Activated T-helper 17 cell treated with anti-CD3 and anti-CD28 coated beads, Interleukin-2, amount 50 U/mL, for 72 hours (primary cell): ENCODE measurements at places on chromosomes 3 and 15.
A peak's percentile ranks its signal among the peaks of the same experiment; 100 is the strongest.

DNA sequence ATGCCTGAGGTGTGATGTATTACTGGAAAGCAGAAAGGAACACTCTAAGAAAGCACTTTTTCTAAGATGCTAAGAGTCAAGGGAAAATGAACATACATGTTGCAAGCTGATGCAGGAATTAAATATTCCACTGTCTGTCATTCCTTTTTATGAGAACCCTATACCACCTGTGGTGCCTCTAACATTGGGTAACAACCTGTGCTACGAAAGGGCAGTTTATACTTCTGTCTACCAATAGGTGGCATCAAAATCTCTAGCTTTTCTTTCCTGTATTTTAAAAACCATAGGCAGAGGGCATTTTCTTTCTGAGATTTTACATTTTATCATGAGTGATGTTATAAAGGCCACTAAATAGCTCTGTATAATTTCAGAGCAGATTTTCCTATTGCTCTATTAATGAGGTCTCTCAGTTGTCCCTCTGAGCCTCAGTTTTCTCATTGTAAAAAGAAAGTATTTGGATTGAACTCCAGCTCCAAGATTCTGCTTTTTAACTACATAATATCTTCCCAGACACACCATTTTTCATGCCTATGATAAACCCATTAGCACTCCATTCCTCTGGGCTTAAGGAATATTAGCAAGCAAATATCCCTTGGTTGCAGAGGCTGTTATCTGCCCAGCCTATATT is 3.5 kb upstream of the CPNE4 start:
- ATAC-seq, result no peak

GRCh38 chr15:75349851-75350588 is 3.2 kb downstream of the NEIL1 start:
- peak; percentile 90 for ATAC-seq

DNA sequence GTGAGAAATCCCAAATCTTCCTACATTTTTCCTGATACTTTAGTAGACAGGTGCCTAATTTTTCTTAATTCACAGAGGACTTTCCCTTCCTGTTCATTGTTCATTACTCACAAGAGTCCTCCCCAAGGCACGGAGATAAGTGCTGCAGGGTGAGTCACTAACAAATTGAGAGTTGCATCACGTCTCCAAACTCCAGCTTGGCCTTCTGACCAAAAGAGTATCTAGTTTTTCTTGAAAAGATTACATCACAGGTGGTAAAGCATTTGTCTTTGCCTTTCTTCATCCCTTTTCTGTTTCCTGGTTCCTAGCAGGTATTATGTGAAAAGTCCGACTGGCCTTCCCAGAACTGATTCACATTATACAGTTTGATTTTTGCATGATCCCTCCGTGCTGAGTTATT is 24.9 kb upstream of the RASGRP1 start:
- ATAC-seq, result peak; percentile 93

- no peak for ATAC-seq
Observed at GRCh38 chr3:193827040-193827669, 234.1 kb downstream of the OPA1 start.

DNA sequence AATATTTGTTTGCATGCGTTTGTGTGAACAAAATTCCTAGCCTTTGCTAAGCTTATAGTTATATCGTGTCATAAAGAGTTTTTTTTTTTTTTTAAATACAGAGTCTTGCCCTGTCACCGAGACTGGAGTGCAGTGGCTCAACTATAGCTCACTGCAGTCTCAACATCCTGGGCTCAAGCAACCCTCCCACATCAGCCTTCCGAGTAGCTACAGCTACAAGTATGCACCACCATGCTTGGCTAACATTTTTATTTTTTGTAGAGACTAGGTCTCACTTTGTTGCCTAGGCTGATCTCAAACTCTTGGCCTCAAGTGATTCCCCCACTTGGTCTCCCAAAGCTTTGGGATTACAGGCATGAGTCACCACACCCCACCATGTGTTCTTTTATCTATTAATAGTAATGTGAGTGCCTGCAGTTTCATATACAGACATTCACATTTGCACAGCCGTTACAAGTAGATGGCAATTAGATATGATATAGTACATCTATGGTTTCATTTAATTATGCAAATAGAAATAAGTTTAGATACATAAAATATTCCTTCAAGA is 848.6 kb downstream of the PDCD6IP start:
- no peak for ATAC-seq

- ATAC-seq, result no peak
Observed at GRCh38 chr3:52373676-52374075, 57.6 kb downstream of the DNAH1 start.

DNA sequence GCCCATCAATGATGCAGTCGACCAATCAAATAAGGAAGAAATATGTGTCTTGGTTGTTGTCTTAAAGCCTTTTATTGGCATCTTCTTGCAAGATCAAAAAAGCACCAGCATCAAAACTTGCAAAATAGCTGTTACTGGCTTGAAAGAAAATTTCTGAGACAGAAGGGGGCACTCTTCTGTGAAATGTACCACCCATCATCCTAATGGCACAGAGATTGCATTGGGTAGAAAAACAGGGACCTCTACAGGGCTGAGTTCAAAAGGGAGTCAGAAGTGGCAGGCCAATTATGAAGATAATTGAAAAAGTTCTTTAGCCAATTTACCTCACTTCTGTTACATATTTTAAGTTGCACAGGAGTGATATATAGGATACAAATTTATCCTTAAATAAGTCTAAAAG is 122.3 kb upstream of the GPR149 start:
- ATAC-seq, result no peak

DNA sequence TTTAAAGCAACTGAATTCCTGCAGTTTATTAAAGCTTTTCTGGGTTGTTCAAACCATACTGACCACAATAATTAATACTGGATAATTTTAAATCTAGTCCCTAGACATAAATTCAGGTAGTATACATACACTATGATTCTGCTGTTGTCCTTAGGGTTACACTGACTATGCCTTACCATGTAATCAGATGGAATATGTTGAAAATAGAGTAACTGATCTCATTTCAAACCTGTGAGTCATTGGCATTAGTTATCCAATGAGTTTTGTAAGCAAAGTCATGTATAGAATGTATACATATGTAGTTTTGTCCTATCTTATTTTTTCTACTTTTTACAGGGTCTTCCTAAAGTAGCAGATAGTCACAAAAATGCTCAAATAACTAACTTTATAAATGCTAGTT is 517.1 kb upstream of the CCDC54 start:
- no peak for ATAC-seq

GRCh38 chr3:137767538-137768360 is 3.6 kb downstream of the SOX14 start:
- no peak for ATAC-seq

DNA sequence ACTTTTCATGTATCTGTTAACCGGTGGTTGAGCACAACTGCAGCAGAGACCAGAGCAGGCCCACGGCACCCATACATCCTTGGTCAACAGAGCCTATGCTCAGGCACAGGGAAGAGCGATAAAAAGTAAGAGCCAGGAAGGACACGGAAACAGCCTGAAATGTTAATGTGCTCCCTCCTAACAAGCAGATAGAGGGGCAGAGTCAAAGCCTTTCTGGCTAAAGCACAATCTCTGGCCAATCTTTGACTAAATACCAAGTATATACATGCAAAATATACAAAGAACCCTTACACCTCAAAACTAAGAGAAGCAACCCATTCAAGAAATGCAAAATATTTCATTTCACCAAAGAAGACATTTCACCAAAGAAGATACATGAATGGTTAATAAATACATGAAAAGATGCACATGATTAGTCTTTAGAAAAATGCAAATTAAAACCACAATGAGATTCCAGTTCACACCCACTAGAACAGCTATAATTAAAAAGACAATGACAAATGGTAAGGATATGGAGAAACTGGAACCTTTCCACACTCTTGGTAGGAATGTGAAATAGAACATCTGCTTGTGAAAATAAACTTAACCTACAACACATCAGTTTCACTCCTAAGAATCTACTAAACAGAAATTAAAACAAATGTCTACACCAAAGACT is 88.0 kb downstream of the OSBPL10 start:
- ATAC-seq, result no peak

DNA sequence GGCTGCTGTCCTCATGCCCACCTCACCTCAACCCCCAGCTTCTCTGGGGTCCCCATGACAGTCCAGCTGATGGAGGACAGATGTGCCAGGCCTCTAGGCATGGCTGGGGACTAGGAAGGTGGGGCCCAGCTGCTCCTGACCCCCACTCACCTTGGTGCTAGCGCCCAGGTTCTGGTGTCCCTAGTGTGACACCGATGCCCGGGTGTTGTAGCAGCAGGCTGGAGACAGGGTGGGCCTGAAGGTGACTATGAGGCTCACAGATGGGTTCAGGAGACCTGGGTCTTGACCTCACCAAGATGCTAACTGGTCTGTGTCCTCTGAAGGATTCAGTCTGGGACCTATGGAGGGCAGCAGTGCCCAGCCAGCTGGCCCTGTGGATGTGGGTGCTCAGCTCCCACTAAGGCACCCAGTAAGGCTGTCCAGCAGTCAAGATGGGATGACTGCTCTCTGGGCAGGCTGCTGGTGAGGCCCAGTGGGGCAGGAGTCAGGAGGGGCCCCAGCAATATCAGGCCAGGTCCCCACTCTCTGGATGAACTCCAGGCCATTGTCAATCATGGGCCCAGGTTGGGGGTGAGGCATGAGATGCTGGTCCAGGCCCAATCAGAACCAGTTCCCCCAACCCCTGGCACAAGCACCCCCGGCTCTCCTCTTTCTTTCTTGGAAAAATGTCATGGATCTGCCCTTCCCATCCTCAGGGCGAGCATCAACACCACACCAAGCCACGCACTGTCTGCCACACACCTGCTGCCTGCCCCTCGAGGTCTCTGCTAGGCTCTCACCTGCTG is 33.0 kb downstream of the ALDH1L1 start:
- ATAC-seq, result peak; percentile 24

- ATAC-seq, result no peak
Observed at GRCh38 chr15:76070921-76071635, 11.3 kb downstream of the TMEM266 start.

DNA sequence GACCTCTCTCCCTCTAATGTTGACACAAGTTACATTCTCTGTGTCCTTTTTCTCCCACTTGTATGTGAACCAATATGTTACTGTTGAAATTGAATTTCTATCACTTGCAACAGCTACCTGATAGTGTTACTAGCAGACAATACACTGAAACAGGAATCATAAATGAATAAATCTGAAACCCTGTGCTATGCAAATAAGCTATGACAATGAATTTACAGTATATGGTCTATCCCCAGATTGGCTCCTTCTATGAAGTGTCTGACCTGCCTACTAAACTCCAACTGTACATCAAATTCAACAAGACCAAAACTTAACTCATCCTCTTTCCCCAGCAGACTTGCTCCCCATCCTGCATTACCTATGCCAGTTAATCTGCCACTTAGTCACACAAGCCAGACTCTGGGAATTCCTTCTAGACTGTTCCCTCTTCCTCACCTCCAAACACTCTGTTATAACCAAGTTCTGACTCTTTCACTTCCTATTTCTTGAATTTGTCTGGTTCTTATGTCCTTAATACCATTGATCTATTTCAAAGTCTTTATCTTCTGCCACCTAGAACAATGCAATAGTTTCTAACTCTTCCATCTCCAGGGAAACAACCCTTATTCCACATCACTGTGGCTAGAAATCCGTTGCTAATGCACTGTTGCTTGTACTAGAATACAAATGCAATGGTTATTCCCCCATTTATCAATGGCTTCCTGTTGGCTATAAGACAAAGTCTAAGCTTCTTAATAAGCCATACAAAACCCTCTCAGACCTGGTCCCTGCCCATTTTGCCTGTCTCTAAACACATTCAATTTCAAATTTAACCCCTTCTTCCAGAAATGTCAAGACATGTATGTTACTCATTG is 13.4 kb upstream of the ZNF639 start:
- ATAC-seq, result peak; percentile 62

- no peak for ATAC-seq
Observed at GRCh38 chr3:33826688-33827087, 28.3 kb downstream of the PDCD6IP start.

GRCh38 chr15:66595931-66596545 is 30.2 kb upstream of the LCTL start:
- no peak for ATAC-seq

DNA sequence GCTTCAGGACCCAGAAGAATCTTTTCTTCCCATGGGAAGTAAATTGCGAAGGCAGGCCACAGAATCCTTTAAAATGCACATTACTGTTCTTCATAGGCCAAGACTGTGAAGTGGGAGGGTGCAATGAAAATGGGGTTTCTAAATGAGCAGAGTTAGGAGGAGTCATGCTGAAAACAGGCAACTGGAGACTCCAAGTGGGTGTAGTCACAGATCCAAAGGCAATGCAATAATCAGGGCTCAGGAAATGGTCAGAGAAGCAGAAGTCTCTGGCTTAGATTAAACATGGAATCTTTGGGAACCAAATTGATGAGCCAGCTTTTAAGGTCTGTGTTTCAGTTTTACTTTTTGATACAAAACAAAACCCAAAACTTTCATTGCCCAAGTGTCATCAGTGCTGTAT is 37.6 kb downstream of the HHLA2 start:
- ATAC-seq, result no peak

DNA sequence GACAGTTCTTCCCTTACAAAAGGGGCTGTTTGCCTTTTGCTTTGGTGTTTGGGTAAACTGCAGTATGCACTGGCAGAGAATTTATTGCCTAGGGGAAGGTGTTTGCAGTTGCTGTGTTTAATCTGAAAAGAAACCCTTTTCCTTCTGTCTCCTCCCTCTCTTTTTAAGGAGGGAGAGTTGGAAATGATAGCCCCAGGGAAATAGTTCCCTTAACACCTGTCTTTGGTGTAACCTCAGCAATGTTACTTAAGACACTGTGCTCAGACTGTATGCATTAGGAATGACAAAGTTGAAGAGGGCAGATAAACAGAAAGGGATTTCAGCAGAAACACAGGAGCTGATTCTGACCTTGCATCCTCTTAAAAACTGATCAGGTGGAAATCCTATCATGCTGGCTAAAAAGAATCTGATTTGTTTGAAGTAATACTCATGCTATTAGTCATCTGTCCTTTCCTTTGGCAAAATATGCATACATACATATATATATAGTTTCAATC is 125.4 kb downstream of the TP63 start:
- ATAC-seq, result no peak

GRCh38 chr3:62955126-62955525 is 79.9 kb upstream of the CADPS start:
- no peak for ATAC-seq

DNA sequence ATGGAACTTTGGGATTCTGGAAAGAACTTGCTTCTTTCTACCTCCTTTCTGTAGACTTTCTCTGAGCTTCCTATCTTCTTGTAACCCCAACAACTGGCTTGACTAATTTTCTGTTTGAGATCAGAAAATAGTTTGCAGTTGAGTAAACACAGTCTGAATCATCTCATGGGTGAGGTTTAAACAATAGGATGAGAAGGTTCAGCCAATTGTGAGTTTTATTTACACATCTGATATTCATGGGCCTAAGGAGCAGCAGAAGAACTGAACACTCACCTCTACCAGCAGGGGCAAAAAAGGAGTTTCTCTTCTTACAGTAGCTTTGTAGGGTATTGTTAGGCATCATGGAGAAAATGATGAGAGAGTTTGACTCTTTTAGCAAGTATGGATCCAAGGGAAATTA is 54.2 kb downstream of the DTWD1 start:
- no peak for ATAC-seq

DNA sequence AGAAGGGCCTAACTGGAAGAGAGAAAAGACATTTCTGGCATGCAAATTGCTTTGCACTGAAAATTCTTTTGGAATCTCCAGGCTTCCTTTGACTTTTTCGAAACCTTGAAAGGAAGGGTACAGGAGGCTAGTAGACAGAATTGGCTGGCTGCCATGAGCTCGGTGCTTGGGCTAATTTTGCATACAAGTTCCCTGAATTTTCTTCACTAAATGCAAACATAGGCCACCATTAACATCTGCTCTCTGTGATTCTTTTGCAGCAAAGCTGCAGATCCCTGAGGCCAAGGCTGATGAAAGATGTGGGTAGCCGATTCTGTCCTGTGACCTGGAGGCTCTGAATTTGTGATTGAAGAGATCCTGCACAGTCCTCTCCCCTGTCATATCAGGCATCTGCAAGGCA is 247.8 kb upstream of the MCTP2 start:
- ATAC-seq, result no peak
